Activated T-cell treated with anti-CD3 and anti-CD28 coated beads for 4 hours (primary cell): ENCODE measurements at places on chromosomes 7 and 10.

DNA sequence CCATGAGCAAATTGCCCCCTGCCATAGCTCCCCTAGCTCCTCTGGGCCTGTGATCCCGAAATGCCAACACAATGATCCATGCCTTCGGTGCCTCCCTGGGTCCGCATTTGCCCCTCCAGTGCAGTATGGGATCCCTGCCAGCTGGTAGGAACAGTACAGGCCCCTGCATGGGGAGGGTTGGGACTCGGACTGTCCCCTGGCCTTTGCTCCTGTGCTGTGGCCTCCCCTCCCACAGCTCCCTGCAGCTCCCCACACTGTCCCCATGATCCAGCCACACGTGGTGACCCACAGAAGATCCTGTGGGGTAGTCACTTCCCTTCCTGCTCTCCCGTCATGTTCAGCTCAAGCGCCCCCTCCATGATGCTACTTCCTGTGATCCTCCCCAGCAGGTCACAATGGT, 140.3 kb downstream of the MAPK8 start:
- DNase-seq: no peak

DNA sequence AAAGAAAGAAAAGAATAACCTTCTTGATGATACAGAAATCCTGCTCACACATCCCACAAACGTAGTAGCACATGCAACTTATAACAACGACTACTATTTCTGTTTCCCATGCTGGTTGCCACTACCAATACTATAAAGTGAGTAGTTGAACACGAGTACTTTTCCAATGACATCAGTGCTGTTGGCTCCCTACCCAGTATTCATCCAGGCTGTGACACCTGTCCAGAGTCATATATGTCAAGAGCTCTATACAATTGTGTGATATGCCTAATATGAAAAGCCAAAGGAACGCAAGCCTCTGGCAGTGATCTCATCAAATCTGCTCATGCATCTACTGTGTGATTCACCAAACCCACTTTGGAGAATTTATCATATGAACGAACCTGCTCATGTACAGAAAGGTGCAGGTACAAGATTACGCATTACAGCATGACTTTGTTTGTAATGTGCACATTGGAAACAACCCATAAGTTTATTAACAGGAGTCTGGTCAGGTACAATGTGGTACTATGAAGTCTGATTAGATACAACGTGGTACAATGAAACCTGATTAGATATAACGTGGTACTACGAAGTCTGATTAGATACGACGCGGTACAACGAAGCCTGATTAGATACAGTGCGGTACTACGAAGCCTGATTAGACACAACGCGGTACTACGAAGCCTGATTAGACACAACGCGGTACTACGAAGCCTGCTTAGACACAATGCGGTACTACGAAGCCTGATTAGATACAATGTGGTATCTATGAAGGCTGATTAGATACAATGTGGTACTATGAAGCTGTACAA, 5.8 kb upstream of the ITIH5 start:
- no peak for DNase-seq

GRCh38 chr7:129807863-129808262, 144.9 kb downstream of the UBE2H start:
- DNase-seq: no peak

- no peak for DNase-seq
Observed at GRCh38 chr10:111475720-111476119, 398.9 kb downstream of the ADRA2A start.

DNA sequence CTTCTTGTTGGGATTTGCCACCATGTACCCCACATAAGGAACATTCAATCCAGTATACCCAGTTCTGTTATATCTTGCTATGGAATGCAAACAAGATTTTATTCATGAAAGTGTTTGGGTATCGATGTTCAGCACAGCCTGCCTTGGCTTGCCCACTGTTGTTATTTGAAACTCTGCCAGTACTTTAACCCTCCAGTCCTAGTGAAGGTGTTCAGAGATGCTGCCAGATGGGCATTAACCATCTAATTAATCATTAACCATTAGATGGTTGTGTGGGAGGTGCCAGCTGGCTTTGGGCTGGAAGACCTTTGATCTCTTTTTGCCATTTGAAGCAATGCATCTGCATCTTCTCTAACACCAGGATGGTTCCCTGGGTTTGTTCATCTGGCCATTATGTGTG, 363.0 kb downstream of the SH2D4B start:
- DNase-seq: no peak

DNA sequence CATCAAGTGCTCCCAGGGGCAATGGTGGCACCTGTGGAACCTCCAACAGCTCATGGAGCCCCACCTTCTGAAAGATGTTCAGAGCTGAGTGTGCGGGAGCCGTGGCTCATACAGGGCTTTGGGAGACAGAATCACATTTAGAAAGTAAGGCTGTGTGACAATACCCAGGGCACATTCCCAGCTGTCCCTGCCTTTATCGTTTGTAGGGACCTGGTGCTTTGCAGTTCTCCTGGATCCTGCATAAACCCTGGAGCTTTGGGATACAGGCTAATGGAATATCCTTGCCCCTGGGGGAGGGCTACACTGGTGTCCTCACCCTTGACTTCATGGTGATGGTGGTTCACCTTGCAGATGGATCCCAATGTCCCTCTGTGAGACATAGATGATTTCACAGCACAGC, 134.8 kb upstream of the LAMB4 start:
- no peak for DNase-seq

DNA sequence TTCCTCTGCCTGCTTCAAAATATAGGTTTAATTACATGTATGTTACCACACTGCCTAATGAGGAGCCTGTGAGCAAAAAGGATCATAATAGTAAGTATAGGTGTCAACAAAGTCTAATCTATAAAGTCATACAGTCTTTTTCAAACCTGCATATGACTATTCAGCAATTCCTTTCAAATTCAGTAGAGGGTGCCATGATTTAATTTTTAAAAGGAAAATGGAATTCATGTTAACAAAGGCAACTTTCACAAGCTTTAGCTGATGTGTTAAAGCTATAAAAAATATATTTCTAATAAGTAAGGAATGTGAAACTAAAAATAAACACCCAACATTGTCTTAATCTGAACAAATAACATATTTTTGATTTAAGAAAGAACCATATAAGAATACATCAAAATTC, 52.1 kb downstream of the MPP7 start:
- no peak for DNase-seq

DNA sequence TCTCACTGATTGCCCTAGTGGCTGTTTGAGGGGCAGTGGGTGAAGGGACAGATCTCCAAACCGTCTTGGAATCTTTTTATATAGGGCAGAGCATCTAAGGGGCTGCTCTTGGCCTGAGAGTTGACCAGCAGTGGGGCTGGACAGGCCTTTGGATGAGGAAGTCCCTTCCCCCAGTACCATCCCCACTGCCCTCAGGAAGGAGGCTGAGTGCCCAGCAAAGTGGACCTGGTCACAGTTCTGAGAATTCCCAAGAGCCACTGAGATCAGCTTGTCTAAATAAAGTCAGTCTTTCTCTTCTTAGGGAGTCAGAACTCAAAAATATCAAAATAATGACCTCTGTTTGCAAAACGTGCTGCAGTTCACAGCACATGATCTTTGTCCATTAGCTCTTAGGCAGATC, 5.6 kb downstream of the GDF10 start:
- no peak for DNase-seq

DNA sequence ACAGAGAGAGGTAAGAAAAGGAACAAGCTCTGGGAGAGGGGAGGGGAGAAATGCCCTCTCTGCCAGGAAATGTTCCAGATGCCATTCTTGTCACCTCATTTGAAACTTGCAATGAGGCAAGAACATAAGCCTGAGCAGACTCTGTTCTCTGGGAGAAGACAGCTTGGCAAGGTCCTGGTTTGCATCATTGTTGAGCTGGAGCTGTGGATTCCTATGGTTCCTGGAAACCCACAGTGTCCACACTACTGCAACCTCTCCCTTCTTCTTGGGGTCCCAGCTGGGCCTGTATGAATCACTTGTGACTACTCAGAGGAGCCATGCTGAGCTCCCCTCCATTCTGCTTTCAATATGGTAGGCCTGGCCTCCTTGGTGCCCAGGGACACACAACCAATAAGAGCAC, 60.8 kb upstream of the HECTD2 start:
- no peak for DNase-seq

GRCh38 chr7:43591558-43592180, 8.8 kb downstream of the STK17A start:
- DNase-seq: no peak

GRCh38 chr7:151345576-151346469, 4.2 kb downstream of the NUB1 start:
- DNase-seq: no peak

DNA sequence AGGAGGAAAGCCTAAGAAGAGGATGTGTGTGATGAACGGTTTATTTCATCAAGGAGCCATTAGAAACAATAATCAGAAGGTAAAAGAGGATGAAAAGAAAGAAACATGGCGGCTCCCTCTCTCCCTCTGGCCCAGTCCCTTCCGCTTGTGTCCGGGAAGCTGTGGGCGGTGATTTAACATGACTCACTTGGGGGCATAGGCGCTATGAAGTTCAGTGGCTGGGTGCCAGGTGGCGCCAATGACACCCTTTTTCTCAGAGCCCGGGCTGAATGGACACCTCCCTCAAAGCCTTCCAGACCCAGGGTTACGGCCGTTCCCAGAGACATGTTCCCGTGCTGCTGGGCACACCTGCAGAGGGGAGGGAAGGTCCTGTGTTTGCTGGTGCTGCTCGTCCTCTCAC, 244.0 kb downstream of the SKAP2 start:
- no peak for DNase-seq

DNA sequence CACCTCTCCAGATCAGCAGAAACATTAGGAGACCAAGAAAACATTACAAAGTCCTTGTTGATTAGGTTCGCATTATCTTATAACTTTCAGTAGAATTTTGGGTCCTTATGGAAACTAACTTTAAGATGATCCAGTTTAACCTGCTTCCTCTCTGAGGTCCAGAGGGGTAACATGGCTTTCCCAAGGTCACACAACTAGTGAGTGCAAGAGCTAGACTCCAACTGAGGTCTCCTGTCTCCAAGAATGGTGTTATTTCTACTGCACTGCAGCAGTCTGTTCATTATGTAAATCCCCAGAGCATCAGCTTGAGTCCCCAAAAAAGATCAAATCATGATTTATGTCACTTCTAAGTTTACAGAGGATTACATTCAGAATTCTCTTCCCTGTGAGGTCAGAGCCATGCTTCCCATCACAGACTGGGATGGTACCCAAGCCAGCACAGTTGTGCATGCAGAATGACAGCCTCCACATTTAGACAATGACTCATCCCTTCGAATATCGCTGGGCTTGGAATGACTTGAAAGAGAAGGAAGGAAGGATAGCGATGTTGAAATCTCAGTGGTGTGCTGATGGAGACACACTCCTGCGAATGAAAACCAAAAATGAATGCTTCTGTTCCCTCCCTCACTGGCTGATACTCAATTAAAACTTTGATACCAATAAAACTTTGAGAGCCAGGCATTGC, 163.1 kb upstream of the PLXNA4 start:
- no peak for DNase-seq

GRCh38 chr7:16428672-16429071, 7.3 kb upstream of the CRPPA start:
- DNase-seq: no peak

DNA sequence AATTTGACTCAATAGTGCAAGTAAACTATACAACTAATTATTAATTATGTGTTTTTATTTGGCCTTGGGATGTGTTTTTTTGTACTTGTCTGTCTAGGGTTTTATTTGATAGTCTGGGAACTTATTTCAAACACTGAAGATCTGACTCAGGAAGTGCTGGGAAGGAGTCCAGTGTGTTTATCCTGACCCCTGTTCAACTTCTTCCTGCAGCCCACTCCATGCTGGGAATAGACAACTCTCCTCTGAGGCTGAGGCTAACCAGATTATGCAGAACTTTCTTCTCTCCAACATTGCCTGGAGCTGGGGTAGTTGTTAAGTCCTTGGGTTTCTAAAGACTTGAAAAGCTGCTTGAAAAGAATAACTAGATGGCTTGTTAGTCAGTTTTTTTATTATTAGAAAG, 6.9 kb downstream of the CISD1 start:
- no peak for DNase-seq

DNA sequence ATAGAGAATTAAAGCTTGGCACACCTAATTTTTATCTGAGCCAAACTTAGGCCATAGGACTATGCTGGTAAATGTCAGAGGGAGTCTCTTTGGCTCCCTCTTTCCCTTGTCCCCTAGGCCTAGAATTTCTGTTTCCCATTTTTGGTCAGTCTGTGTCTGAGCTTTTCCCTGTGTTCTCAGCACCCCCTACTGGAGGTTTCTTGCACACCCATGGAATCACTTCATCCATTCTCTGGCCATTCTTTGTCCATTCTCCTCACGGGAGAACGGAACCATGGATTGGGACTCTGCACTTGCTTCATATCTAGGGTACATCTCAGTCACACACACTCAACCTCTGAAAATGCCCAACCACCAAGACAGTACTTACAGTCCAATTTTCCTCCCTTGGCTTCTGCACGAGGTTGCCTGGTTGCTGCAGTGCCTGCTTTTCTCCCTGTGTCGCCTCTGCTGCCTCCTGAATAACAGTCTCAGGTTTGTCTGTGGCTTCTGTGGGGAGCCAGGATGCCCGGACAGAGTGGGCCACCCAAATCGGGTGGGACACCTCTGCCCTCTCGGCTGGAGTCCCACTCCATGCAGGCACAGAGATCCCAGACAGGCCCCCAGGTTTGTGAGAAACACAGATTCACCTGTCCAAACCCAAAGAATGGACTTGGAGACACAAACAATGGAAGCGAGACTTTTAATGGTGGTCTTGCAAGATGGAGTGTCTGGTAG, 35.1 kb upstream of the DNAH11 start:
- DNase-seq: peak; percentile 10

DNA sequence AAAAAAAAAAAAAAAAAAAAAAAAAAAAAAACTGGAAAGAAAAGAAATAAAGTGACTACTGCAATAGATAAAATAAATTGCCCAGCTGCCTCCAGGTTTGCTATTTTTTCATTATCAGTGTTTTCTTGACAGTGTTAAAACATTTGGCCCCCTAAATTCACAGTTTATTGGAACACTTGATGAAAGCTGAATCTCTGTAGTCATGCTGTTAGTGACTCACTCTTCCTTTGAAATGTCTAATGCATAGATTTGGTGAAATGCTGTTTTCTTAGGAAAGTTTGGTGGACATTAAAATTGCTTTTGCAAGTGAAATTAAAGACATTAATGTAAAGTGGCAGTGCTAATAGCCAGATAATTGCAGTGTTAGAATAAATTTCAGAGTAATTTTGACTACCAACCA, 785.2 kb downstream of the NRG3 start:
- DNase-seq: no peak

GRCh38 chr10:98041352-98042043, 11.1 kb upstream of the CRTAC1 start:
- DNase-seq: peak; percentile 26

DNA sequence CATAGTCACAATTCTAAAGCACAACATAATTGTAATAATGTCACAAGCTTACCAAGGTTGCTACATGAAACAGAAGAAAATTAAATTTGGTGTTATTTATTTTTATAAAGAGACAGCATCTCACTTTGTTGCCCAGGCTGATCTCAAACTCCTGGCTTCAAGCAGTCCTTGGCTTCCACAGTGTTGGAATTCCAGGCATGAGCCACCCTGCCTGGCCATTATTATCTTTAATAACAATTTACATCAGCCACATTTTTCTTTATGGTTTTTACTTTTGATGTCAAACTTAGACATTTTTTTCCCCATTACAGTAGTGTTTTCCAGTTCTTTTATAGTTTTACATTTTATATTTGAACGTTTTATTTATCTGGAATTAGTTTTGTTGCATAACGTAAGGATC, 46.7 kb downstream of the BMPR1A start:
- no peak for DNase-seq
